ENCODE measurements at places on chromosomes 3 and 15. TPM values are rescaled to one million over a fixed set of nuclear protein-coding genes. Genes with fewer than 3 reads are reported as not detected.

DNA sequence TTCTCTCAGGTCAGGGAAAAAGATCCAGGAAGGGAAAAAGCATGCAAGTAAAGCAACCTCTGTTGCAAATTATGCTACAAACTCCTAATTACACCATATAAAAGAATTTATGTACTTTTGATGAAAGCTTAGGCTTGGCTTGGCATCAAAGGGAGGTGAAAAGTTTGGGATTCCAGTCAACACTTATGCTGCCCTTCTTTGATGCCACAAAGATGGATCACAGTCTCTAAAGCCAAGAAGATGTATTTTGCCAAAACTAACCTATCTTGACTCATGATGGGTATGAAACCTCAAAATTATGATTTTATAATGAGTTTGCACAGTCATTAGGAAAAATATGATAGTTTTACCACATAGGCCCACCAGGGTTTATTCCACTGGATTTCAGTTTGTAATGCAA is 101.0 kb upstream of the CCDC80 start:
- no peak for DNase-seq
- H3K36me3 ChIP-seq = no peaks in the 10 kb centered on the region
- no peaks in the 10 kb centered on the region for H3K27me3 ChIP-seq
- H3K4me3 ChIP-seq = no peak overlapping the region

APOD gene
- 651 TPM for total RNA-seq

DNA sequence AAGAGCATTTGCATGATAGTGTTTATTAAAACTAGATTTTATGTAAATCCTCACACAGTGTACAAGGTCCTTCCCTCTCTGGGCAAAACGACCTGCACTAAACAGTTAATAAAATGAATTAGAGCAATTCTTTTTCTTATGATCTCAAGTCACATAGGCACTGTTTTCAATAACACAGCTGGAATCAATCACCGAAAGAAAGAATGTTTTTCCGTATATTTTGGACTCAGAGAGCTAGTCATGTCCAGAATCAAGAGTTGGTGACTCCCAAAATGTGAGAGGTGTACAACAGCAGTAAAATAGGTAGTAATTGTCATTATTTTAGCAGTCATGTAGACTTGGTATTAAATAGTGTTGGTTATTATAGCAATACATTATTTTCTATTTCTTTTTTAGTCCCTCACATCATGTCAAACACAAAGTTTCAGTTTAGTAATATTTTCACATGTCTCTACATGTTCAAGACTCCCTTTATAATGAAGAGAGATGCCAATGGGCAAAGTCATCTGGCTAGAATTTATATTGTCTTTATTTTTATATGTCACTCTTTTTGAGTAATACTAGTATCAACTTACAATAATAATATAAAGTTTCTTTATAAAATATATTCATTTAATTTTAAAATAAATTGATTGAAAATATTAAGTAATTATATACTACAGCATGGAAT is 448.6 kb upstream of the CDIN1 start:
- H3K27me3 ChIP-seq = no peaks in the 10 kb centered on the region
- no peaks in the 10 kb centered on the region for H3K4me1 ChIP-seq
- no peak overlapping the region for H3K4me3 ChIP-seq
- no peak for DNase-seq
- H3K36me3 ChIP-seq = no peaks in the 10 kb centered on the region
- H3K27ac ChIP-seq = no peak overlapping the region

SLC22A14 gene
- 0.29 TPM for total RNA-seq

GOLGA8J gene
- not detected for total RNA-seq

GRCh38 chr3:133944641-133945380 is 49.1 kb upstream of the RAB6B start:
- H3K36me3 ChIP-seq = no peaks in the 10 kb centered on the region
- H3K27me3 ChIP-seq = no peaks in the 10 kb centered on the region
- H3K4me1 ChIP-seq = peaks cover 4% of the 10 kb centered on the region
- no peak overlapping the region for H3K4me3 ChIP-seq

GRCh38 chr3:52792961-52793695 is 1.5 kb upstream of the ITIH3 start:
- DNase-seq = no peak
- H3K4me1 ChIP-seq = no peaks in the 10 kb centered on the region
- no peaks in the 10 kb centered on the region for H3K36me3 ChIP-seq
- H3K4me3 ChIP-seq = no peak overlapping the region
